ENCODE measurements at places on chromosomes 1 and 21.
A peak's percentile ranks its signal among the peaks of the same experiment; 100 is the strongest.

DNA sequence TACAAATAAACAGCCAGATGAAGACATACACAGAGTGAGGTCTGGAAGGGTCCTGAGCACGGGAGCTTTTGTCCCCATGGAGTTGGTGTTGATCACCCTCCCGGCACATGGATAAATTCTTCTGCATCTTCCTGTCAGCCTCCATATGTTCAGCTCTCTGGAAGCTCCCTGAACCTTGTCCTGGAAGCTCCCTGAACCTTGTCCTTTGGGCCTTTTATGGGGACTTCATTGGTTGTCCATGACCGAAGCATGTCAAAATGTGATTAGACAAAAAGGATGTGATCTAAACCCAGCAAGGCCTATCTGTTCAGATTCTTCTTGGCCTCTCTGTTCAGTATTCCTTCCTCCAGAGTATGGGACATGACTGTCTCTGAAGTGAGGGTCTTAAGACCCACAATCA is 25.4 kb upstream of the RNF11 start:
- DNase-seq, result no peak

DNA sequence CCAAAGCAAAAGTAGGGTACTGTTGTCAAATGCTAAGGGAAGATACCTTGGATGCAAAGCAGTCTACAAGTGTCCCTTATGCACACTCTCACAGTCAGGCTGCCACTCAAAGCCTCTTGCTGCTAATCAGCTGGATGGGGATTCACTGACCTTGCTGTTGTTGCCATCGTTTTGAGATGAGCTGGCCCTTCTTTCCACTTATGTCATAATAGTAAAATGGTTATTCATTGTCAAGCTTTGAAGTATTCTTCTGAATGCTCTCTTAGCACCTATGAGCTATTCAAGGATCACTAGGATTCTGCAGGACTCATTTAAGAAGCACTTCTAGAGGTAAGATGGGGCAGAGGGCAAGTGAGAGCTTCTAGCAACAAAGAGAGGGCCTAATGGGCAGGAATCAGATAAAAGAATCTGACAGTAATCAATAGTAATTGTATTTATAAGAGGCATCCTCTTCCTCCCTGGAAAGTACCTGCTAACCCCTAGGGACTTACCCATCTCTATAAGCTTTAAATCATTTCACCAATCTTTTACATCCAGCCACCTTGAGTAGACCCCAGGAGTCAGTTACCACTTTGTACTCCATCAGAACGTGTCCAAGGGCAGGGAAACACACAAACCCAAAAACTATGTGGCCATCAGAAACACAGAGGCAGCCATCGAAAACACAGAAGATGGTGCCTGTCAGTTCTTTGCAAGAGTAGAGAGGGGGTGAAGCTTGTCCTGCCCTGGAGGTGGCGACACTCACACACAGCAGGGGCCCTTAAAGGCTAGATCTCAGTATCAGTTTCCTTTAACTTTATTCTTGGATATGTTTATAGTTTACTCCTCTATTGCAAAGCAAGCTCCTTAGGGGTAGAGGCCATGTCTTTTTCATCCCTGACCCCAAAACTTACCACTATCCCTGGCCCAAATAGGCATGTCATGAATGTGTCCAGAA is 103.7 kb upstream of the NFIA start:
- peak; percentile 8 for DNase-seq

GRCh38 chr1:67708606-67709005 is 23.6 kb downstream of the GADD45A start:
- DNase-seq, result no peak

DNA sequence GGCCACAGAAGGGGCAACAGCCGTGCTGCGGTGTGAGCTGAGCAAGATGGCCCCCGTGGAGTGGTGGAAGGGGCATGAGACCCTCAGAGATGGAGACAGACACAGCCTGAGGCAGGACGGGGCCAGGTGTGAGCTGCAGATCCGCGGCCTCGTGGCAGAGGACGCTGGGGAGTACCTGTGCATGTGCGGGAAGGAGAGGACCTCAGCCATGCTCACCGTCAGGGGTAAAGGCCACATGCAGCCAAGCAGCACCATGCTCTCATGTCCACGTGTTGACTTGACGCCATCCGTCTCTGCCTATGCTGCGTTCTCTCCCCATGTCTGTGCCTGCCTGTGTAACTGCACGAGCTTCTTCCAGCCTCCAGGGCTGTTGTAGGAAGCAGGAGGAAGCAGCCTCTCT is 85.5 kb downstream of the OBSCN start:
- no peak for DNase-seq

DNA sequence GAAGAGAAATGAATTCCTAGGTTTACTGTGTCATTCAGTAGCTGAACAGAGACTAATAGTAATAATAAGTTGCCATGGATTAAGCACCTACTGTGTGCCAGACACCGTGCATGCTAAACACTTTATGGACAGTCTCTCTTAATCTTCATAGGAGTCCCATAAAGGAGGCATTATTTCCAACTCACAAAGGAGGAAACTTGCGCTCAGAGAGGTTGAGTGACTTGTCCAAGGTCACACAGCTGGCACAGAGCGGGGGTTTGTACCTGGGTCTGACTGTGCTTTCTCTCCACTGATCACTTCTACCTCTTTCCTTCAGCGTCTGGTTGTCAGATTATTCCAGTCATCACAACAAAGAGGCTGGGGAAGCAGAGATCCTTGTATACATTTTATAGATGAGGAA is 91.3 kb downstream of the KIRREL1 start:
- no peak for DNase-seq

DNA sequence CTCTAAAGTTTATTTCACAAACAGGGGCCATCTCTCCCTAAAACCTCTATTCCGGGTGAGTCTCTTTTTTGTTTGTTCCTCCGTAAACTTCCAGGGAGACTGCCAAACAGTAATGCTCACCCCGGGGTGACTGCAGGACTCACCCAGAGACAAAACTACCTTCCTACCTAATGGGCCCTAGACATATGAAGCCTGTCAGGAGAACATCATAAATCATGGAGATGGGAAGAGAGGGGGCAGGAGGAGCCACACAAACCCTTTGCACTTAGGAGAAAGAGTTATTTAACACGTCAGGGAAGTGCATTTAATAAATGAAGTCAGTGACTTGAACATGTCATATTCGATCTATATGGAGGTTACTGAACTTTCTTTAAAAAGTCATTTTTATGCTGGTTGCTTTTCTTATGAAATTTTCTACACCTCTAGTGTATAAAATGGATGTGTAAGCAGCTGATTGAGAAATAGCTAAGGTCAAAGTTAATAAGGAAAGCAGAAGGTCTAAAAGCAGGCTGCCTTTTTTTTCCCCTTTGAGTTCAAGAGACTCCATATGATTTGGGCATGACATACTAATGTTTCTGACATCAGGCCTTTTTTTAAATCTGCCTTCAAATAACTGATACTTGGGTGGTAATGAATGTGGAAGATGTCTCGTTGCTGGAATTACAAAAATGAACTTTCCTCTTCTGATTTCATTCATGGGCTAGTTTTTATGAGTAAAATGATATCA is 286.9 kb upstream of the USP25 start:
- DNase-seq, result no peak

DNA sequence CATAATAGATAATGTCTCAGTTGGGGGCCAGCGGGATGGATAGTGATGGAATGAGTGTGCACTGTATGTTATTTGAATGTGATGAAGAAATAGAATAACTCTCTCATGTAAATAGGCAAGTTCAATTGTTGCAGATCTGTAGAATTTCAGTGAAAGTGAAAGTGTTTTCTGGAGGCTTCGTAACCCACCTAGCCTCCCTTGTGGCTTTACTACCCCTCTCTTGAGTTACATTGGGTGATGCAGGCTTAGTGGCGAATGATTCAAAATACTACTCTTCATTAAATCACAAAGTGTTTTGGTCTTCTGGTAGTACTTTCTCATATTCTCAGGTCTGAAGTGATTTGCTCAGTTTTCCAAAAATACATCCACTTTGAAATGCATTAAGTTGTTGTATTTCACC is 411.9 kb downstream of the ZP4 start:
- no peak for DNase-seq

DNA sequence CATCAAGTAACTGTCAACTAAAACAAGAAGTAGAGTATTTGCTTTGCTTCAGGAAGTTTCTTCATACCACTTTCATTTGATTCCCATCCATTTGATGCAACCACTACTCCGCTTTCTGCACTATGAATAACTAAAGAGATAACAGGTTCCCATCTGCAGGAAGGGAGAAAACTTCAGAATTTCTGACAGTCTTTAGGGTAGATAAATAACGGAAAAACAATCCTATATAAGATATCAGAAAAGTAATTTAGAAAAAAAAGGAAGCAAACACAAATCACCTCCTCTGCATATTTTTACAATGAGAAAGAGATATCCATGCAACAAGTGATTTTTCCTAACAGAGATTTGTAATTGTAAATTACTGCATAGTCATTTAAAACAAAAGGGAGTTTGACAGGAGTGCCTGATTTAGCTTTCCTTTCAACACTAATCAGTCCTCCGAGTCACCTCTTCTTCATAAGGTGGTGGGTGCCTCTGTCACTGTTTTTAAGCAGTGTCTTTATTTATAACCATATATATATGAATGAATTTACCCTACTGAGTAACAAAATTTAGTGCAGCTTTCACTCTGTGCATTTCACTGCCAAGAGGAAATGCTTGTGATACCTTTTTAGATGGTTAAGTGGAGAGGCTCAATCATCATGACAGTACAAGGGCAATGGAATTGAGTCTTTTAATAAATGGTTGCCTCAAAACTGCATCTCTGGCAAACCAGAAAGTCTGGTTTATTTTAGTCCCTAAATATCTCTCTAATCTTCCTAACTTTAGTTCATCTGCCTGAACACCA is 1920.4 kb downstream of the MRPL39 start:
- DNase-seq, result no peak

DNA sequence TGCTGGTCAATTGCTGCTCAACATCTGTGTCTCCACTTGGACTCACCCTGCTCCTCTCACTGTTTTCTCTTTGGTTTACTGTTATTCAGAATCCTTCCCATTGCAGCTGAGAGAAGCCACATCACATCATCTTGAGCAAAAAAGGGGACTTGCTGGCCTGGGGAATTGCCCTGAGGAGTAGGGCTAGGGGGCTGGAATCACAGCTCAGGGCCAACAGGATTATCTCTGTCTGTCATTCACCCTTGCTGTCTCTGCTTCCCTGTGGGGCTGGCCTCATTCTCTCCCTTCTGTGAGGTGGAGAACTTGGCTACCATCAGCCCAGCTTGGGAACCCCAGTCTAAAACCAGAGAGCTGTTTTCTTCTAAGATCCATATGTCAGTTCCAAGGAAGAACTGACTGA is 140.7 kb upstream of the WNT4 start:
- DNase-seq, result no peak

DNA sequence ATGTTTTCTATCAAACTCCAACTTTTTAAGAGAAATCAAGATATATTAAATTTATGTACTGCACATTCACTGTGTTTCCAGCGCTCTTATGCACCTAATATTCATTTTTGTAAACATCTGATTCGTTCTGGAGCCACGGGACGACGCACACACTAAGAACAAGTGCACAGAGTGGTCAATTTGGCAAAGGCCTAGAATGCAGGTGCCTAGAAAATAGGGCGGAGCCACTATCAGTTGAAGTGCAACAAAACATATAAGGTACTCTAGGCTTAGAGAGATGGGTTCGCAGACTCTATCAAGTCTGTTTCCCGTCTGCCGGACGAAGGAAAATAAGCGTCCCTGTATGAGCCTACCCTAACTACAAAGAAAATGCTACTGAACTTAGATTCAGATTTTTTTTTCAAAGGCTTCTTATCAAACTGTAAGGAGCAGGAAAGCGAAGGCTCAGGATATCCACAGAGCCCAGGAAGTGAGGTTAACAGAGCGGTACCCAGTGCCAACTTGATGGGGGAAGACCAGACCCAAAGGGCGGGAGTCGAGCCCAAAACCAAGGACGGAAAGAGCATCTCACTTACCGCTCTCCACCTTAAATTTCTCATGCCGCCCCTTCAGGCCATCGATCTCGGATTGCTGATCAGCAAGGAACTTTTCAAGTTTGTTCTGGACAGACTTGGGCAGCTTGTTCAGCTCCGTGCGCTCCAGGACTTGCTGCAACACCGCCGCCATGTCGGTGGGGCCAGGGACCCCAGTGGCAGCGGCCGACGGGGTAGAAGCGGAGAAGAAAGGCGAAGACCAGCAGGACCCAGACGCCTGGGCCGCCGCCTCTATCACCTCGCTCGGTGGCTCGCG is 526 bp downstream of the TPR start:
- DNase-seq, result peak; percentile 55

DNA sequence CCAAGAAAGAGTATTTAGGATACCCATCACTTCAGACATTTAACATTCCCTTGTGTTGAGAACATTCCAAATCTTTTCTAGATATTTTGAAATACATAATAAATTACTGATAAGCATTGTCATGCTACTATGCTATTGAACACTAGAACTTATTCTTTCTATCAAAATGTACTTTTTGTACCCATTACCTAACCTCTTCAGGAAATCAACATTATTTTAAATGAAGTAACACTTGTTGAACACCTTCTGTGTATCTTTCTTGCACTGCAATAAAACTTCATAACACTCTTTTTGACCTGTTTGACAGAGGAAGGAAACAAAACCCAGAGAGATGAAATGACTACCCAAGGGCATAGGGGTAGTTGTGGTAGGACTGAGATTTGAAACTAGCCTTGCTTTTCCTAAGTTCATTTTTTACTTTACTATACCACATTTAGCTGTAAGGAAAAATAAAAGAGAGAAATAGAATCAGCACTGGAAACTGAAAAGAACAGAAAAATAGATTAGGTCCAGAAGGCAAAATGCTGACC is 99.4 kb downstream of the UCHL5 start:
- no peak for DNase-seq

DNA sequence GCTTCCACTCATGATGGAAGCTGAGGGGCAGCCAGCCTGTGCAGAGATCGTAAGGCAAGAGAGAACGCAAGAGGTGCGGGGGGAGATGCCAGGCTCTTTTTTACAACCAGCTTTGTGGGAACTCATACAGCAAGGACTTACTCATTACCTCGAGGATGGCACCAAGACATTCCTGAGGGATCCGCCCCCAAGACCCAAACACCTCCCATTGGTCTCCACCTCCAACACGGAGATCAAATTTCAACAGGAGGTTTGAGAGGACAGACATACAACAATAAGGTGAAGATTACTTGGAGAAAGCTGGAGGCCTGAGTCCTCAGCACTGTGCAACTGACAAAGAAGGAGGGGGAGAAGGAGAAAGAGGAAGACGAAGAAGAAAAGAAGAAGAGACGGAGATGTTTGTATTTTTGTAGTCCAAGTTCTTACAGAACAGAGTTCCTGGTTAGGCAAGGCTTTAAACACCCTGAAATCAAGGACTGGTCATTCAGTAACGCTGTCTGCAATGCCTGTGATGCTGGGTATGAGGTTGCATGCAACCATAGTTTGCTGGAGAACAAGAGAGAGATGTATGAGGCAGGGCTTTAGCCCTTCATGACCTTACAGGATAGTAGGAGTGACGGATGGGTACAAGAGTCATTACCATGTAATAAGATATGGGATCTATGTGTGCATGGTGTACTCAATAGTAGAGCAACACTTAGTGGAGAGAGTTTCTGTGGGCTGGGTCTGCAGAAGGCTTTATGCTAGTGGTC is 19.7 kb upstream of the GALNT2 start:
- DNase-seq, result no peak

DNA sequence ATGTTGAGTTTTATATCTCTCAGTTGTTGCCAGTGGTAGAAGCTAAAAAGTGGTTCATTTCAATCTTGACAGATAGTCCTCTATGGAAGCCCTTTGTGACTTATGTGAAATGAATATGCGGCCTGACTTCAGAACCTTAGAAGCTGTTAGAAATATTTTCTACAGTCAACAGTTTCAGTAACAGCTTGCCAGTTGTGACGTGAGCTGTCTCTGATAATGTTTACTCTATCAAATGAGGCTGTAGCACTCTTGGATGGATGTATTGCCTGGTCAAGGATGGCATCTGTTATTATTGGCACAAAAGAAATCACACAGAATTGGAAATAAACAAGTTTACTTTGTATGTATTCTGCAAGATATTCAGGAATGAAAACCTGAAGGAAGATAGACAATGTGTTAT is 31.9 kb downstream of the SNX7 start:
- DNase-seq, result no peak
